Colonic mucosa (tissue), 4 donors: ENCODE measurements at places on chromosomes 13 and 19. TPM values are rescaled to one million over a fixed set of nuclear protein-coding genes. Genes with fewer than 3 reads are reported as not detected.

- DNase-seq: no peak
Measured at GRCh38 chr19:3270902-3271301, 46.4 kb downstream of the CELF5 start.

- peak; percentile 83 for DNase-seq
Measured at GRCh38 chr19:13234518-13234917, 84.3 kb downstream of the IER2 start.

DNA sequence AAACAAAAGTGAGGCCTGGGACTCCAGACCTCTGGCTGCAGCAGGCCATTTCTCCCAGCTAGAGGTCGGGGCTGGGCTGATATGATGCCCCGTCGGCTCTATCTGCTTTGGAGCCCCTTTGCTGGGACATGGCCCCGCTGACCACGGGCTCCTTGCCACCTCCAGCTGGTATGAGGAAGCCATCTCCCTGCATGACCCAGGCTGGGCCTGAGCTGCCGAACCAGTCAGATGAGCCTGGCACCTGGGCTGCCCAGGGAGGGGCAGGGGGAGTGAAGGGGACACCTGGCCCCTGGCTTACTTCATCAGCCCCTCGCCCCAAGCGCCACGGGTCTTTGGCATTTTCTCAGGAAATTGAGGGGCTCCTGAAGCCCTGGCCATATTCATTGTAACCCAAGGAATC lies 7.8 kb downstream of the ZSWIM4 start:
- no peak for DNase-seq

DNA sequence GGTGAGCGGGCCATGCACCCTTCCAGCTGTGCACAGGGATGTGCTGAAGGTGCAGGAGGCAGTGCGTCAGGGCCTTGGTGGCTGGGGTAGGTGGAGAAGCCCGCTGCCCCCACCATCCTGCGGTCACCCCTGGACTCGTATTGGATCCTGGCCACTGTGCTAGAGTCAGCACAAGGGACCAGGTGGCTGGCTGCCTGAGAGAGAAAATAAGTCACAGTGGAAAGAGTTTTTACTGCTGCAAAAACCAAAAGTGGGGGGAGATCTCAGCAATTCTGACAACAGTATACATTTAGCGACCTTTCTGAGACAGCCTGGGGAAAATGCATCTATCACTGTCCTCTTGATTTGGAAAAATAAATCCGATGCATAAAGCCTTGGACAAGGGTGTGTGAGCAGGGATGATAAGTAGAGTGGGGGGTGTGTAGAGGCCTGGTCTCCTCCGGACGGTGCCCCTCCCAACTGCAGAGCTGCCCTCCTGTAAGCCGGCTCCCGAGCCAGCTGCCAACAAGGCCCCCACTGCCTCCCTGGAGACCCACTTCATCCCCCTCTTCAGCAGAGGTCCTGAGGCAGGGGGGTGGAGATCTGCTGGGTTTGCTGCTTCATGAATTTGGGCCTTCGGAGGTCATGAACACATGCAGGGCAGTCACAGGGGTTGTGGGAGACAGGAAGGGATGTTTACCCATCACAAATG lies 84.2 kb downstream of the SLC7A1 start:
- DNase-seq: no peak

- no peak for DNase-seq
Measured at GRCh38 chr13:52061587-52061986, 37.1 kb downstream of the UTP14C start.

DNA sequence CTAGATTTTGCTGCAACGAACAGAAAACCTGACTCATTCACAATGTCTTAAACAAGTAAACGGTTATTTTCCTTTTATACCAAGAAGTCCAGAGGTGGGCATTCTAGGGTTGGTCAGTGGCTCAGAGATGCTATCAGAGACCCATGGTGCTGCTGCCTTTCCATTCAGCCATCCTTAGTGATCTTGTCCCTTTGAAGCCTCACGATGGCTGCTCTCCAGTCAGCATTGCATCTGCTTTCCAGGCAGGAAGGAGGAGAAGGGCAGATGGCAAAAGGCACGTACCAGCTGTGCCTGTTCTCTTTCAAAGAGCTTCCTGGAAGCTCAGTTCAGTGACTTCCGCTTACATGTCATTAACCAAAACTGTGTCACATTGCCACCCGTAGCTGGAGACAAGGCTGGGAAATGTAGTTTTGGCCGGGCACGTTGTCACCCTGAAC lies 30.1 kb downstream of the WDFY2 start:
- no peak for DNase-seq

GRCh38 chr19:31304831-31305312 lies 44.4 kb downstream of the TSHZ3 start:
- DNase-seq: no peak

- DNase-seq: no peak
Measured at GRCh38 chr13:60226507-60226906, 62.8 kb upstream of the DIAPH3 start.

- no peak for DNase-seq
Measured at GRCh38 chr19:19324059-19324770, 3.6 kb downstream of the MAU2 start.

DNA sequence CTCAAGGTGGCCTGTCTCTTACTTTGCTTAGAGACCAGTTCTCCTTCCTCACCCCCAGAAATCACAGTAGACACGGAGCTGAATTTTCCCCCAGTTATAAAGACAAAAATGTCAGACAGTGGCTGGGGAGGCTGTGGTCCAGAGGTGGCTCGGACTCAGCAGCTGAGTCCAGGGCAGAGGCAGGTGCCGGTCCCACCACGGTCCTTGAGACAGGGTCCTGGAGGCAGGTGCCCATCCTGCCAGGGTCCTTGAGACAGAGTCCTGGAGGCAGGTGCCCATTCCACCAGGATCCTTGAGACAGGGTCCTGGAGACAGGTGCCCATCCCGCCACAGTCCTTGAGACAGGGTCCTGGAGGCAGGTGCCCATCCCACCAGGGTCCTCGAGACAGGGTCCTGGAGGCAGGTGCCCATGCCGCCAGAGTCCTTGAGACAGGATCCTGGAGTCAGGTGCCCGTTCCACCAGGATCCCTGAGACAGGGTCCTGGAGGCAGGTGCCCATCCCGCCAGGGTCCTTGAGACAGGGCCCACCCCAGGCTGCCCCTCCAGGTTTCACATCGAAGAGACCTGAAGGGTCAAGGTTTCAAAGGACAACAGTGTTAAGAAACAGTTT lies 23.1 kb downstream of the PEPD start:
- no peak for DNase-seq

- DNase-seq: no peak
Measured at GRCh38 chr19:18171605-18172327, 1.8 kb upstream of the IFI30 start.

DNA sequence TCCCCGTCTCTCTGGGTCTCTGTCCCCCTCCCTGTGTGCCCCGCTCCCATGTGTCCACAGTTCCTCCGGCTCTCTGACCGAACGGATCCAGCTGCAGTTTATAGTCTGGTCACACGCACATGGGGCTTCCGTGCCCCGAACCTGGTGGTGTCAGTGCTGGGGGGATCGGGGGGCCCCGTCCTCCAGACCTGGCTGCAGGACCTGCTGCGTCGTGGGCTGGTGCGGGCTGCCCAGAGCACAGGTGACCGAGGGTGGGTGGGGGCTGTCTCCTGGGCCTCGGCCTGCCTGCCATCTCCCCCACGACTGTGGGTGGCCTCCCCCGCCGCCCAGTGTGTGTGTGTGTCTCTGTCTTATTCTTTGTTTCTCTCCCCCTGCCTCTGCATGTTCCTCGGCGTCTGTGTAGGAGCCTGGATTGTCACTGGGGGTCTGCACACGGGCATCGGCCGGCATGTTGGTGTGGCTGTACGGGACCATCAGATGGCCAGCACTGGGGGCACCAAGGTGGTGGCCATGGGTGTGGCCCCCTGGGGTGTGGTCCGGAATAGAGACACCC lies 10.3 kb downstream of the TRPM4 start:
- no peak for DNase-seq

Gene CAMSAP3
- total RNA-seq: 41.1 TPM

Gene SPACA4
- total RNA-seq: 0.27 TPM

Gene FARSA
- 46.9 TPM for total RNA-seq

Gene ETV2
- total RNA-seq: 1.9 TPM

Gene LILRB4
- total RNA-seq: 2.8 TPM

Gene ZNF578
- 0.40 TPM for total RNA-seq

Gene ALOX5AP
- total RNA-seq: 5.1 TPM

Gene HRC
- 0.53 TPM for total RNA-seq
